ENCODE measurements at places on chromosomes 7 and 10.

DNA sequence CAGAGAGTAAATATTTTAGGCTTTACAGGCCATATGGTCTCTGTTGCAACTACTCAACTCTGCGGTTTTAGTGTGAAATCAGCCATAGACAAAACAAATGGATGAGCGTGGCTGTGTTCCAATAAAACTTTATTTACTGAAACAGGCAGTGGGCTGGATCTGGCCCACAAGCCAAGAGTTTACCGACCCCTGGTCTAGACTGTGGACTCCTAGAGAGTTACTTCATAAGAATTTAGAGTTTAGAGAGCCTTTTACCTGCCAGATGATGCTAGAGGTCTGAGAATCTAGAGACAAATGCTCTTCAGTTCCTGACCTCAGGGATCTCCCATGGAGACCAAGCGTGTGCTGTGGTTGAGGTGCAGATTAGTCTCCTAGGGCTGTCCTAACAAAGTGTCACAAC is 174.8 kb downstream of the PTEN start:
- DNase-seq: no peak

GRCh38 chr7:6520163-6520981 is 30.9 kb downstream of the GRID2IP start:
- DNase-seq: no peak

DNA sequence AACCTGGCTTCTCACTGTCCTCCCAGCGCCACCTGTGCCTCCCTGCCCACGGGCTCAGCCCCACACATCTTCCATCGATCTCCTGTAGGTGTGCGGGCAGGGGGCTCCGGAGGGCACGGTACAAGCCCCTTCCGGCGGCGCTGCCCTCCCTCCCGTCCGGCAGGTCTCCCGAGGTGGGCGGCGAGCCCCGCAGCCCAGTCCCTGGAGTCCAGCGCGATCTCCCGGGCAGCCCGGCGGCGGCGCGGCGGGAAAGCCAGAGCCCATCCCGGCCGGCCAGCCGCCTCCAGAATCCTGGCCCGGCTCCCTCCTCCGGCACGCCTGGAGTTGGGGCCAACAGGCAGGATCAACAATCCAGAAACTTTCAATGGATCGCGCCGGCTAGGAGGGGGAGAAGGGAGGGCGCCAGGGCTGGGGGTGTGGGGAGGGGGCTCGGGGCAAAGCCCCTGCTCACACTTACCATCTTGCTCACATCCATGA is 100.1 kb downstream of the HIP1 start:
- DNase-seq: no peak

GRCh38 chr10:72567889-72568640 is 57.8 kb downstream of the MICU1 start:
- DNase-seq: no peak

GRCh38 chr10:89503652-89504370 is 31.6 kb downstream of the SLC16A12 start:
- peak; percentile 16 for DNase-seq

Measured in bone marrow (tissue), 2 donors.